IMR-90 (cell line): ENCODE measurements at places on chromosomes 12 and 14.

- no peaks in the 10 kb centered on the region for H3K4me1 ChIP-seq
- no peaks in the 10 kb centered on the region for H3K27me3 ChIP-seq
Observed at GRCh38 chr14:71563492-71564153, 368.6 kb upstream of the RGS6 start.

- no peak for DNase-seq
- no peaks in the 10 kb centered on the region for H3K36me3 ChIP-seq
- no peaks in the 10 kb centered on the region for H3K4me1 ChIP-seq
- H3K27me3 ChIP-seq: no peaks in the 10 kb centered on the region
Observed at GRCh38 chr12:128138125-128138524, 128.8 kb upstream of the TMEM132C start.

GRCh38 chr14:76904100-76904739, 78.0 kb downstream of the LRRC74A start:
- H3K27me3 ChIP-seq: no peaks in the 10 kb centered on the region
- peak; percentile 98 for DNase-seq
- peak overlapping the region; percentile 91 for H3K27ac ChIP-seq
- H3K4me3 ChIP-seq: no peak overlapping the region
- peaks cover 29% of the 10 kb centered on the region for H3K4me1 ChIP-seq

- peaks cover 26% of the 10 kb centered on the region for H3K36me3 ChIP-seq
- no peak overlapping the region for H3K27ac ChIP-seq
- no peaks in the 10 kb centered on the region for H3K27me3 ChIP-seq
Observed at GRCh38 chr12:133106253-133106652, 23.8 kb downstream of the ZNF891 start.

GRCh38 chr12:6113691-6114475, 10.6 kb downstream of the VWF start:
- H3K36me3 ChIP-seq: no peaks in the 10 kb centered on the region
- H3K4me3 ChIP-seq: no peak overlapping the region
- peaks cover 2% of the 10 kb centered on the region for H3K4me1 ChIP-seq
- H3K27me3 ChIP-seq: no peaks in the 10 kb centered on the region; the same call in 1 of the 2 replicates
- DNase-seq: no peak

DNA sequence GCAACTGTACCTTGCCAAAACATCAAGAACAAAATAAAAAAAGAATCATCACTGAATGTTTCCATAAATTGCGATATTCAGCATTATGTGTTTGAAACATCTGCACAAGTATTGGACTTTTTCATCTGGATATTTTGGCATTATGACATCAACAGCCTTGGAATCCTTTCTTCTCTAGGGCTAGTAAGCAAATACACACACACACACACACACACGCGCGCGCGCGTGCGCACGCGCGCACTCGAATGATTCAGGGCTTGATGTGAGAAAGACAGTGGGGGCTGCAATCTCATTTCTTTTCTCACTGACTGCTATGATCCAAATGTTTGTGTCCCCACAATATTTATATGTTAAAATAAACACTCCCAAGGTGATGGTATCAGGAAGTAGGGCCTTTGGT, 90.0 kb upstream of the SLC38A4 start:
- no peaks in the 10 kb centered on the region for H3K27me3 ChIP-seq
- DNase-seq: peak; percentile 55
- no peak overlapping the region for H3K4me3 ChIP-seq

- DNase-seq: no peak
- no peak overlapping the region for H3K4me3 ChIP-seq
Observed at GRCh38 chr12:5013266-5013730, 30.4 kb upstream of the KCNA5 start.

- H3K4me3 ChIP-seq: no peak overlapping the region
- H3K27ac ChIP-seq: no peak overlapping the region
- DNase-seq: peak; percentile 62
- no peaks in the 10 kb centered on the region for H3K36me3 ChIP-seq
- peaks cover 6% of the 10 kb centered on the region for H3K4me1 ChIP-seq
Observed at GRCh38 chr12:107402041-107403022, 283.3 kb upstream of the PWP1 start.

- H3K4me3 ChIP-seq: peak overlapping the region; percentile 74
- peak; percentile 98 for DNase-seq
- H3K36me3 ChIP-seq: no peaks in the 10 kb centered on the region
- peaks cover 3% of the 10 kb centered on the region for H3K4me1 ChIP-seq
- H3K27ac ChIP-seq: peak overlapping the region; percentile 84
- no peaks in the 10 kb centered on the region for H3K27me3 ChIP-seq
Observed at GRCh38 chr14:23301288-23301968, 1.2 kb downstream of the PPP1R3E start.

DNA sequence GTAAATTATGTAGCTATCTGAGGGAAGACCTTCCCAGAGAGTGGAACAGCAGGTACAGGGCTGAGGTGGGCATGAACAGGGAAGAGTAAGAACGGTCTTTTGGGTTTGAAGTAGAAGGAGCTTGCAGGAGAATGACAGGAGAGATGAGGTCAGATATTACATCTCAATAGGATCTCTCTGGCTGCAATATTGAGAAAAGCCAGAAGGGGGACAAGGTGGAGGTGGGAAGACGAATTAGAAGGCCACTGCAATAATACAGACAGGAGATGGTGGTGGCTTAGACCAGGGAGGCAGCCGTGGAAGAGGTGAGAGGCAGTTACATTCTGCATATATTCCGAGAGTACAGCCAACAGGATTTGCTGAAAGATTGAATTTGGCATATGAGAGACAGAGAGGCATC, 310.2 kb downstream of the APAF1 start:
- H3K36me3 ChIP-seq: no peaks in the 10 kb centered on the region
- H3K27me3 ChIP-seq: no peaks in the 10 kb centered on the region
- peak; percentile 2 for DNase-seq
- H3K4me3 ChIP-seq: no peak overlapping the region
- no peaks in the 10 kb centered on the region for H3K4me1 ChIP-seq

DNA sequence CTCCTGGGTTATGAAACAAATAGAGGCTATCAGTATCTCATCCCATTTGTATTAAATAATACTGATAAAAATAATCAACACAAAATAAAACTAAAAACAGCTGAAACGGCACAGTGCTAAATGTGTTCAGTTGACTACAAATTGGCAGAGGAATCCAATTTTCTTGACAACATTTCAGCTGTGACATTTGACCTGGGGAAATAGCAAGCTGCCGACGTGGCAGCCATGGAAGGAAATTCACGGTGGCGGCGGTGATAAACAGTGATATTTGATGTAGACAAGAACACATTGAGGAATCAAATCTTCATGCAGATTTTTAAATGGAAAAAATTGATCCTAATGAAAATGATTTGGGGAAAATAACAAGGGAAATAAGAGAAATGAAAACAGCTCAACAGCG, 159.1 kb upstream of the RTL1 start:
- no peaks in the 10 kb centered on the region for H3K27me3 ChIP-seq
- peaks cover 14% of the 10 kb centered on the region for H3K4me1 ChIP-seq
- no peak overlapping the region for H3K27ac ChIP-seq
- peaks cover 77% of the 10 kb centered on the region for H3K36me3 ChIP-seq

DNA sequence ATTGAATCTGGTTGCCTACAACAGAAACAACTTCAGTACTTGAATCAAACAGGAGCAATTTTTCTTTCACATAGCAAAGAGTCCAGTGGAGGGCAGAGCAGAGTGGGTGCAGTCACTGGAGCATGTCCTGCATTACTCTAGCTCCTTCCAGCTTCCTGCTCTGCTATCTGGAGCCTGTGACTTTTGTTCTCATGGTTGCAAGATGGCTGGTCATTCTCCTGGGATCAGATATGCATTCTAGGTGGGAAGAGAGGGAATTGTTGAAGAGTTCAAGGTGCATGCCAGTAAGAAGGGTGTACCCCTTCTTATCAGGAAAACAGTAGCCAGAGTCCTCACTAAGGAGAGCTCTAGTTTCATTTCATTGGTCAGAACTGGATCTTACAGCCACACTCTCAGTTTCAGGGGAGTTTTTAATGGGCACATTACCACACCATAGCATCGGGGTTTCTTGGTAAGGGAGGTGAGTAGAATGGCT, 8.0 kb downstream of the IFT43 start:
- no peaks in the 10 kb centered on the region for H3K27me3 ChIP-seq
- no peak overlapping the region for H3K27ac ChIP-seq
- H3K36me3 ChIP-seq: peaks cover 25% of the 10 kb centered on the region
- peaks cover 11% of the 10 kb centered on the region for H3K4me1 ChIP-seq

DNA sequence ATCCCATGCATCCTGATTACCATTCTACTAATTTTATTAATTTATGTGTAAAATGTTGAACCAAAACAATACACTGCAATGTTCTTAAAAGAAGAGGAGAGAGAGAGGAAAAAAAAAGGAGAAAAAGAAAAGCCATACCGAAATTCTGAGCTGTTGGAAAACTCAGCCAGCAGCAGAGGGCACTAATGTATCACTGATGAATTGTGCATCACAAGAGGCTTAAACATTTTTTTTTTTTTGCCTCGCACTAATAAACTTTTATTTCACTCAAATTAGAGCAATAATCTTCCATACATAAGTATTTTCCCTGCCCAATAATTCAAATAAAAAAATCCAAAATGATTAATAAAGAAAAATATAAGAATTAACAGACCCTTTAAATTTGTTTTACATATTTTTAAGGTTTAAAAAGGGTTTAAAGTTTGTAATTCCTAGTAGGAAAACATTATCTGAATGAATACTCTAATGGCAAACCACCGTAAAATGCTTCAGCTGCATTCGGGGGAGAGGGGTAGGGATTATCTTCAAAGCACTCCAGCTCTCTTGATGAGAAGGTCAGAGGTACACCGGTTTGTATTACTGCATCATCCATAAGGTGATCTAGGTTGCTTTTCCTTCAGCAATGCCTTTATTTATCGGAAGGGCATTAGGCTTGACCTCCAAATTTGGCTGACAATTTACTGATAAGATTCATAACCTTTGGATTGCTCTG, 41.9 kb downstream of the ATP23 start:
- no peak overlapping the region for H3K4me3 ChIP-seq
- no peaks in the 10 kb centered on the region; the same call in 1 of the 2 replicates for H3K27me3 ChIP-seq
- no peaks in the 10 kb centered on the region for H3K36me3 ChIP-seq
